ENCODE measurements at places on chromosomes 7 and 10.

DNA sequence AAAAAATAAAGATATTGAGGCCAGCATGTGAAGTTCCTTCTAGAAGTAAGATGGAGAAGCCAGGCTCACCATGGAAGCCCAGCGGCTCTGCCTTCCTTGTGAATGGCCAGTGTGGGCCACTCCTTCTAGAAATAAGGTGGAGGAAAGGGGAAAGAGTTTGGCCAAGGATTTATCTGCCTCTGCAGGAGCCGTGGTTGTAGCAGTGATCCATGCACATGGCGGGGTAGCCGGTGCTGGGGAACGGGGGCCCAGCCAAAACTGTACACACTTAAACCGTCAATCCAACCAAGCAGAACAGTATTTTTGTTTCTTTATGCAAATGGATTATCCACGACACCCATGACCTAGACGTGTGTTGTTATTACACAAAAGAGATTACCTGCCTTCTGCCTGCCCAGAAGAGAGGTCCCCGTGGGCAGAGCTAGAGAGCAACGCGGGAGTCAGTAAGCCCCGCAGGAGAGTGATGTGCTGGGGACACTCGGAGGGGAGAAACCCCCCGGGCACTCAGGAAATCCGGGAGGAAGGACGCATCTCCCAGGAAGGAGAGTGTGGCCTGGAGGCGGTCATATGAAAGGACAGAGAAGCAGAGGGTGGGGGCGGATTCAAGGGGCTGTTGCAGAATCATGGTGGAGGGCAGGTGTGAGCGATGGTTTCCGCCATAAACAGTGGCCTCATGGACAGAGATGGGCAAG lies 218.4 kb upstream of the PPP2R2D start:
- DNase-seq: no peak

GRCh38 chr7:21585070-21585724 lies 42.4 kb downstream of the DNAH11 start:
- DNase-seq: no peak

DNA sequence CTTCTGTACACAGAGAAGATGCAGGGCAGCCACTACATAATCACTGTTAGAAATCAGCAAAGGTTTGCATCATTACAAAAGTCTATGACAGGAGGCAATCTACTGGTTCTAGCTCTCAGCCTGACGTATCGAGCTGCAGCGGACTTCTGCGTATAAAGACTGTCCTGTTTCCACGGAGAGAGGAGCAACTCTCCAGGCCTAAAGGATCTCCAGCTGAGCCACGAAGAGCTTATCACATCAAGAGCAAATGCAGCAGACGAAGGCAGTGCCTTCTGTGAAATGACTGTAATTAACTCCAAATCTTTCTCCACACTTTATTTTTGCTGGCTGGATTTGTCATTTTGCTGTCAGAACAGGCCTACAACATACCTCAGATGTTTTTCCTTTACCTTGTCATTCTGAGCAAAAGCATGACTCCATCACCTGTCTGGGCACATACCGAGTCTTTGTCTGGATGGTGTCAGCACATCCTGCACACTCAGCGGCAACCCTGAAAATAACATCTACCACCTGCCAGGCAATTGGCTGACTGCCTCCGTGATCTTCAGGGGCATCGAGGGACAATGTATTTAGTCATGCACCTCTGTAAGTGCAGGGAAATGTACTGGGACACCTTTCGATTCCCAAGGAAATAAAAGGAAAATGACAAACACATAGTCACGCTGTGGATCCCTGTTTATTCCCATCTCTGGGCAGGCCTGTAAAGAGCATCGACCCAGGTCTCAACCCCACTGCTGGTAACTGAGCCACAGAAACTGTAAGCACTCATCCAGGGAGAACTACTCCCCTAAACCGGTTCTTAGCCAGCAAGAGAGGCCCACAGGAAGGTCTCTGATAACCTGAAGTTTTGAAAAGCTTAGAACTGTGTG lies 26.3 kb upstream of the SH3PXD2A start:
- no peak for DNase-seq

- no peak for DNase-seq
Observed at GRCh38 chr7:1611708-1612241, 41.9 kb upstream of the PSMG3 start.

DNA sequence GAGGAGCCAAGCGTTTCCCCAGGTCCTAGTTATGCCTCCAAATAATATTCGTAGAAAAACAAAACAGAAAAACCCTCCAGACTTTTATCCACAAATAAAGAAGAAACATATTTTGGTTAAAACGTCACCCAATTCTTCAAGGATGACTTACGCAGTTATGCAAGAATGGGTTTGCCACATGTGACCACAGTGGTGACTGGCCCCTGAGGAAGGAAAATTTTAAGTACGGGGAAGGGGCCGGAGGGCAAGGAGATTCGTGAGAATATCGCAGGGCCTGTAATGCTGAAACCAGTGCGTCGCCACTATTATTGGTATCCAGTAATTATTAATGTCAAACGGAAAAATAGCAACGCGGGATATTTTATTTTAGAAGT lies 537 bp upstream of the MRPS24 start:
- DNase-seq: peak; percentile 62

DNA sequence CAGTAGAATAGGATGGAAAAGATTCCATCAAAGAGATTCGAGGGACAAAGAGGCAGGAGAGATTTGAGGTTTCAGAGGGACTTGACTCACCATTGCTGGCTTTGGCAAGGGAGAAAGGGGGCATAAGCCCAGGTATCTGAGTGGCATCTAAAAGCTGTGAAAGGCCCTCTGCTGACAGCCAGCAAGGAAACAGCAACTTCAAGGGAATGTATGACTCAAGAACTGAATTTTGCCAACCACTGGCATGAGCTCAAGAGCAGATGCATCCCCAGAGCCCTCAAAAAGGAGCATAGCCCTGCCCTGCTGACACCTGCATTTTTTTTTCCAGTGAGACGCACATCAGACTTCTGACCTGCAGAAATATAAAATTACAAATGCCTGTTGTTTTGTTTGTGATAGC lies 19.6 kb upstream of the ADAM12 start:
- DNase-seq: no peak

GRCh38 chr10:92080244-92080643 lies 156.7 kb downstream of the BTAF1 start:
- peak; percentile 18 for DNase-seq

GRCh38 chr10:14971867-14972448 lies 12.8 kb downstream of the MEIG1 start:
- DNase-seq: peak; percentile 55

- DNase-seq: no peak
Observed at GRCh38 chr7:47304727-47305719, 276.9 kb downstream of the TNS3 start.

- no peak for DNase-seq
Observed at GRCh38 chr10:69056536-69057260, 31.2 kb upstream of the SRGN start.

GRCh38 chr10:13016426-13016825 lies 14.9 kb upstream of the CCDC3 start:
- DNase-seq: no peak

DNA sequence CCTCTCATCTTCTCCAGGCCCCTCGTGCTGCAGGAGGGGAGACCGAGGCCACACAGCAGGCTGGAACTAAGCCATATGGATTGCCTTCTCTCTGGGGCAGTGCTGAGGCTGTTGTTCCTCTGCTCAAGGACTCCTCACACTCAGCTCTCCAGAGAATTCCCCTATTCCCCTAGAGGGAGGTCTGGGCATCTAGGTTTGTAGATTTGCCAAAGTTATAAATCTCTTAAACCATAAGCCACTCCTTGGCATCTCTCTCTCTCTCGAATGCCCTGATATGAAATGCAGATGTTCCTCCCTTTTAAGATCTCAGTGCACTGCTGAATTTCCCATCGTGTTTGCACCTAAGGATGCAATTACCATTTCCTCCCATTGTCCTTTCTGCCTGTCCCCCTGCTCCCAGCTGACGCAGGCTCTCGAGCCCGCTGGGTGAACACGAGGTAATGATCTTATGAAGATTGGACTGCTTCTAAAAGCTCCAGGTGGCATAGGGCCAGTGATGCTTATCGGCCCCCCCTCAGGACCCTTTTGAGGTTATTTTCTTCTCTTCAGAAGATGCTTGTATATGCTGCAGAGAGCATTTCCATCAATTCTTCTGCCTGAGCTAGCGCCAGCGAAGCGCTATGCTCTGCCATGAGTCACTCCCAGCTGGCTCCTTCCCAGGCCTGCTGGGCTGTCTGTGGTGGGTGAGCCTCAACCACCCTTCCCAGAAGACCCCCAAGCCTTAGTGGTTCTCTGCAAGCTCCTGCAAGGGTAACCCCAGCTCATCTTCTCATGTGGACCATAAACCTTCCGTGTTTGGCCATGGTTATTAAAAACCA lies 41.6 kb upstream of the AQP1 start:
- DNase-seq: no peak

DNA sequence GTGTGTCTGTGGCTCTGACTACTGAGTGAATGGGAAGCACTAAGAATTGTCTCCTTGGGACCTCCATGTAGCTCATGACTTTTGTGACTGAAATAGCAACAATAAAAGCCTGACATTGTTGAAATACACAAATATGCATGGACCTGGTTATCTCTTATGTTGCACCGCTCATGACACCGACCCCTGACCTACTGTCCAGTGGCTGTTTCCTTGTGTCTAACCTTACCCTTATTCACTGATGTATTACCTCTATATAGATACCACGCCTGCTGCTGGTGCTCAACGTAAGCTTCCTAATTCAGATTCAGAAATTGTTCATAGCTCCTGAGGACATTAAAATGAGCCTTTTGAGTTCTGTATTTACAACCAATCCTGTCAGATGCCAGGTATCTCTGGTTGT lies 243.4 kb upstream of the SEMA3C start:
- peak; percentile 36 for DNase-seq

- DNase-seq: no peak
Observed at GRCh38 chr10:91598211-91598977, 34.5 kb downstream of the PPP1R3C start.

DNA sequence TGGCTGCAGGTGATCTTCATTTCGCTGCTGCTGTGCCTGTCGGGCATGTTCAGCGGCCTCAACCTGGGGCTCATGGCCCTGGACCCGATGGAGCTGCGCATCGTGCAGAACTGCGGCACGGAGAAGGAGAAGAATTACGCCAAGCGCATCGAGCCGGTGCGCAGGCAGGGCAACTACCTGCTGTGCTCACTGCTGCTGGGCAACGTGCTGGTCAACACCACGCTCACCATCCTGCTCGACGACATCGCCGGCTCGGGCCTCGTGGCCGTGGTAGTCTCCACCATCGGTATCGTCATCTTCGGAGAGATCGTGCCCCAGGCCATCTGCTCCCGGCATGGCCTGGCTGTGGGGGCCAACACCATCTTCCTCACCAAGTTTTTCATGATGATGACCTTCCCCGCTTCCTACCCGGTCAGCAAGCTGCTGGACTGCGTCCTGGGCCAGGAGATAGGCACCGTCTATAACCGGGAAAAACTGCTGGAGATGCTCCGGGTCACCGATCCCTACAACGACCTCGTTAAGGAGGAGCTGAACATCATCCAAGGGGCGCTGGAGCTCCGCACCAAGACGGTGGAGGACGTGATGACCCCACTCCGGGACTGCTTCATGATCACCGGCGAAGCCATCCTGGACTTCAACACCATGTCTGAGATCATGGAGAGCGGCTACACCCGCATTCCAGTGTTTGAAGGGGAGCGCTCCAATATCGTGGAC lies 1.3 kb downstream of the CNNM2 start:
- DNase-seq: peak; percentile 60

DNA sequence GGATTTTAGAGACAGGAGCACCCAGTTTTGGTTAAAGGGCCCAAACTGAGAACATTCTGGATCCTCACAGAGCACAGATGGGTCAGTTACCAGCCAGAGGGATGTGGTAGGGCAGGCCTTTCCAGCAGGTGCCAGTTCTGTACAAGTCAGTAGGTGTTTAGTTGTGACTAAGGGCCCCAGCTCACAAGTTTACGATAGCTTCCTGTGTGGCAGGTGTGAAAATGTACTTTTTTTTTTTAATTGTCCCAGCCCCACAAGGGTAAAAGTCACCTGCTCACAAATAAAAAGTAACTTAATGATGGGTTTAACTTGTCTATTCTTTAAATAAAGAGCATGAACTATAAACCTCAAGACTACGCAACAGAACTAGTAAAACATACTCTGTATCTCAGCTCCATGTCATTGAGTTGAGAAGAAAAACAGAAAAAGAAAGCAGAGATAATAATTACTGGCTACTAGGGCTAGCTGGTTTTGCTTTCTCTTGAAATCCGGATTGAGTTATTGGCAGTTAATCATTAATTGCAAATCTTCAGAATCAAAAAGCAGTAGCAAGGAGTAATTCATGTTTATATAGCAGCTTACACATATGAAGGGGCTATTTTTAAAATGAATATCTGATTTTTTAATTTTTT lies 15.4 kb downstream of the NFE2L3 start:
- DNase-seq: no peak

GRCh38 chr7:7921830-7922229 lies 46.8 kb upstream of the GLCCI1 start:
- no peak for DNase-seq

DNA sequence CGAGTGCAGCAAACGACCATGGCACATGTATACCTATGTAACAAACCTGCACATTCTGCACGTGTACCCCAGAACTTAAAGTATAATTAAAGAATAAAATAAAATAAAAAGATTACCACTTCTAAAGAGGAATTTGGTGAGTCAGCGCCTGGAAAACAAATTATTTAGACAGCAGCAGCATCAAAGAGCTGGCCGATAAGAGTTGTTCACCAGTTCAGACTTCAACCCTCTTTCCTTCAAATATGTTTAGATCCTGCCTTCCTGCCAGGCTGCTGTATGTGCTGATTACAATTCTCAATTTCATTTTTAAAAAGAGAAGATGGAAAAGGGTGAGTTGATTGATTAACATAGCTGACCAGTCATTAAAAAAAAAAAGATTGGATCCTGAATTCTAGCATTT lies 672.0 kb upstream of the NRP1 start:
- DNase-seq: no peak

DNA sequence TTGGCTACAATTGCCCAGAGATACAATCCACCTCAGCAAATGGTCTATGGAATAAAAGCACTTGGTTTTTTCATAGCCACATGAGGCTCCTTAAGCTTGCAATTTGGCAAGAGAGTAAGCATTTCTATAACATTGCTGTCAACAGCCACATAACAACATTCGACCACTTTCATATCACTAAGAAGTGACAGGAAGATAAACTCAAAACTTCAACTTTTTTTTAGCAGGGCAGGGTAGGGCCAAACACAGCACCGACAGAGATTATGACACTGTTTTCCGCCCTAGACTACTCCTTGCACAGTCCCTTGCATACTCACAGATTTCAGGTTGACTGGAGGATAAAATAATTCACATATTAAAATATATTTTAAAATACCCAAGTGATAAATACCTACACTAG lies 185.4 kb downstream of the JAZF1 start:
- no peak for DNase-seq

- DNase-seq: no peak
Observed at GRCh38 chr10:28378986-28379585, 76.2 kb upstream of the MPP7 start.

All from erythroblast (primary cell).